ENCODE measurements at places on chromosomes 3 and 15.

DNA sequence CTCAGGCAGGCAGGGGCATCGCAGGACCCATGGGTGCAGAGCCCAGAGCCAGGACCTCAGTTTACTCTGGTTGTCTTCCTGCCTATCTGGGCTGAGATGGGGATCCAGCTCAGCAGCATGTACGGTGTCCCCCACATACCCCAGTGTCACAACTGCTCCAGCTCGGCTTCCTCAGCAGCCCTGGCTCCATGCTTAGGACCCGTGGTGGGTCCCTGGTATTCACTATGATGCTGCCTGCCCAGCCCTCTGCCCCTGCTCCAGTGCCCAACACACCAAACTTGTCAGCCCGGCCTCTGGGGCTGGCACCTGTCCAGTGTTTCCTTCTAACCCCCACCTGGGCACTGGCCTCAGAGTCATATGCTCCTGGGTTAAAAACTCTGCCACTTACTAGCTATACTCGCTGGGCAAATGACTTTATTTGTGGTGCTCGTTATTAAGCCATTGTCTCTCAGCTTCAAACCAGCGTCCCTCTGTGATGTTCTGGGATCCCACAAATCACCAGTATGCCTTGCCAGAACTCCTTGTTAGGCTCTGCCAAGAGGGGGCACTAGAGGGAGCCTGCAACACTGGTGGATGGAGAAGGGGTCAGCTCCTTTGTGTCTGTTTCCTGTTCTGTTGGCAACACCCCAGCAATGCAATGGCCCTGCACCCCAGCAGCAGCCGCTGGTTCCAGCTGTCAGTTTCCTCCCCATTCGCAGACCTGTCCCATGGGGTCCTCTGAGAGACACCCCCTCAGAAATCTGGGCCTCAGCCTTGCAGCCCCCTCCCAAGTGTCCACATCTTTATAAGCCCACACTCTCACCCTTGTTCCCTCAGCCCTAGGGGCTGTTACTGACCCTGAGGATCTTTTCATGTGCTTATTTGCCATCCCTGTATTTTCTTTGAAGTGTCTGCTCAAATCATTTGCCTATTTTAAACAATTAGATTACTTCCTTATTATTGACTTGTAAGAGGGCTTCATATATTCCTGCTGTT lies 24.1 kb upstream of the MRPS22 start:
- peak; percentile 18 for DNase-seq

DNA sequence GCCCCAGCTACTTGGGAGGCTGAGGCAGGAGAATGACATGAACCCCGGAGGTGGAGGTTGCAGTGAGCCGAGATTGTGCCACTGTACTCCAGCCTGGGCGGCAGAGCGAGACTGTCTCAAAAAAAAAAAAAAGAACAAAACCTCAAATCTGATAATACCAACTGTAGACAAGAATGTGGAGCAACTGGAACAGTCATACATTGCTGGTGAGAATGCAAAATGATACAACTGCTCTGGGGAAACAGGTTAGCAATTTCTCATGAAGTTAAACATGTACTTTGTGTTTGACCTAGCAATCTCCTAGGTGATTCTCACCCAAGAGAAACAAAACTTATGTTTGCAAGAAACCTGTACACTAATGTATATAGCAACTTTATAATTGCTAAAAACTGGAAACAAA lies 4.4 kb upstream of the VHL start:
- no peak for DNase-seq

GRCh38 chr15:83776986-83777385 lies 123.1 kb downstream of the ADAMTSL3 start:
- DNase-seq = no peak

GRCh38 chr15:53437366-53437765 lies 322.1 kb downstream of the WDR72 start:
- DNase-seq = no peak

DNA sequence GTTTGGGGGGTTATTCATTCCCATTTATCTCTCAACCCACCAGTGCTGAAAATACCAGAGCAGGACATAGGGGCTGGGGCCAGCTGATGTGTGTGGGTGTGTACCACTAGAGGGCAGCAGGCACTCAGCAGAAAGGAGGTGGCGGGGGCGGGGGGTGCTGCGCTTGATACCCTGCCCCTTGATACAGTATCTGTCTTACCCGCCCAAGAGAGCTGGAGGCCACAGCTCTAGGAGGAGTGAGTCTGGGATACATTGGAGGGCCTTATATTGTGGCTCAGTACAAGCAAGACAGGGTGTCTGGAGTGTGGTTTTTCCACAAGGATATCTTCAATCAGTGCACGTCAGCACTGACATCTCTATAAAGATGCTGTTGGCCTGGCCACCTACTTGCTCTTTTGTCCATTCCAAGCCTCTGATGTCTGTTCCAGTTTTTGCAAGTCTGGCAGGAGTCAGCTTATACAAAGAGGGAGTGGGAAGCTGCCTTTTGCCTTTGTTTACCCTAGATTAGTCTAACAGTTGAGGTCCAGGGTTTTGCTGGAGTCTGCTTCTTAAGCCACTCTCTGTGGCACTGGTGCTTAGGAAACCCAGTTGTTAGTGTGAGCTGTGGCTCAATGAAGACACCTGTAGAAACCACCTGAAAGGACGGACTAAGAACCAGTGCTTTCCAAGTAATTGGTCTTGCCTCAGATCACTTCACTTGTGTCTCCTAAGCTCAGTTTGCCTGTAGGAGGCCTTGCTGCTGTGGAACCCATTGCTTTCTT lies 1.5 kb upstream of the RBM15B start:
- peak; percentile 27 for DNase-seq

DNA sequence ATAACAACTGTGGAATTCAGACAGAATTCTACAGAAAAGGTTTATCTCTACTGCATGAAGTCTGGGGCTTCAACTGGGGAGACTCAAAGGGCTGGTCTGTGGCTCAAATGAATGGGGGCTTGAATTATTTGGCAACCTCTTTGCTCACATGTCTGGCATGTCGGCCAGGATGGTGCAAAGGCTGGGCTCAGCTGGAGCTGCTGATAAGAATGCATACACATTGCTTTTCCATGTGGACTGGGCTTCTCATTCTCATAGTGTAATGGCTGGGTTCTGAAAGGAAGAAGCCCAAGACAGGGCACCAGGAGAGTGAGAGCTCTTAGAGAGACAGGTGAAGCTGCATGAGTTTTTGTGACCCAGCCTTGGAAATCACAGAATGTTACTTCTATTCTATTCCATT lies 194.3 kb upstream of the SGO1 start:
- no peak for DNase-seq

GRCh38 chr15:101206176-101206591 lies 45.7 kb downstream of the CHSY1 start:
- DNase-seq = no peak

GRCh38 chr15:84940399-84940798 lies 41.3 kb upstream of the PDE8A start:
- DNase-seq = no peak

- DNase-seq = no peak
These were observed 89.0 kb downstream of the MRPL46 start for GRCh38 chr15:88378188-88378637.
